ENCODE measurements at places on chromosomes 1 and 21.

DNA sequence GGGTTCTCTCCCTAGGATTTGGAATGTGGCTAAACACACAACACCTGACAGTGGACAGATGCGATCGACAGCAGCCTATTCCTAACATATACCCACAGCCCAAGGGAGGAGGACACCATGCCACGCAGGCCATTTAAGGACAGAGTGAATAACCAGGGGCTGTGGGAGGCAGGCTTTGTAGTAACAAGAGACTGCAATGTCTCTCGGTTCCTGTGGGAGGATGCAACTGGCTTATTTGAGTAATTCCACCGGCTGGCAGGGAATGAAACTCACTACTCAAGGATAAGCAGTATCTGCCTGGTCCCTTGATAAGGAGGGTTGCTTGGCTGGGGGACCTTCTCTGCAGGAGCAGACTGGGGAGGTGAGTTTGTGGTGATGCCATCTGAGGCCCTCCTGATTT lies 109.6 kb downstream of the PCP4 start:
- DNase-seq = no peak

DNA sequence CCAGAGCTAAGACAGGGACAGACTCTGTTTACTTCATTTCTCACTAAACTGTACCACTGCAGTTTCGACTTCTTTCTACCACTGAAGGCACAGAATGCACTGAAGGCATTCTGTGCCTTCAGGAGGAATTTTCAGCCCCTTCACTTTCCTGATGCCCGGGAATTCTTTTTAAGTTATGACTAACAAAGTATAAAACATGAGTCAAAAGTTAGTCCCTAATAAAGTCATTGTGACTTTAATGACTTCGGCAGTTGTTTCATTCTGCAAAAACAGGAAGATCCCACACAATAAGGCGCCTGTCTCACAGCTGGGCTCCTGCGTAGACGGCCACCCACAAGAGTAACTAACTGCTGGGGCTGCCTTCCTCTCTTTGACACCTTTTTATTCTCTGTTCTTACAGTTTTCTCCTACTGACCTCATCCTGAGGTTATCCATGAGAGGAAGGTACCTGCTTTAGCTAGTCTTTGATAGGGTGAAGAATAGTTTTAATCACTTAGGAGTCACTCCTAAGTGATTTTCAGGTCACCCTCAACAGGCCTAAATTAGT lies 183.9 kb upstream of the SGIP1 start:
- no peak for DNase-seq

GRCh38 chr1:51231120-51231519 lies 5.0 kb upstream of the RNF11 start:
- no peak for DNase-seq

DNA sequence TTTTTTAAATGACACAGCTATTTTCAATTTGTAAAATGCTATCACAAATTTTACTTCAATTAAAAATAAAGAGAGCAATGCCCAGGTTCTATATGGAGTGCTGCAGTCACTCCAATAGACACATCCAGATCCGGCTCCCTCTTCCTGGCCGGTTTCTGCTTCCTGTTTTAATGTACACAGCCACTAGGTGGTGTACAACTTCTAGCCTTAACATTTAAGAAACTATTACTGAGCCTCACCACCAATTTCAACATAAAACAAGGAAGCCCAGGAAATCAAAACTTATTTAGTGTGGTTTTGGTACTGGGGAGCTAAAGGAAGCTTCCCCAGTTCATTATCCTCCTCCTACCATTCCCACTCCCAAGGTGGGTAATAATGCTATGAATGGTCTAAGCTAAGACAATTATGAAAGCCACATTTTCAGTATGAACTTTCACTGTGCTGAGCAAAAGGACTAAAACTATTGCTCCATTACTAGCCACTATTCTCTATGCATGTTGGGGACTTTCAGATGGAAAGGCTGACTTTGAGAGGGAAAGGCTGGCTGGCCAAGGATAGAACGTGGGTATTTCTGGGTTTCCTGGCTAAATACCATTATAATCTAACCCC lies 25.5 kb upstream of the MTMR11 start:
- DNase-seq = no peak

- no peak for DNase-seq
Measured at GRCh38 chr1:184866991-184867788, 107.1 kb downstream of the NIBAN1 start.

GRCh38 chr1:80349218-80349617 lies 1342.7 kb upstream of the ADGRL4 start:
- no peak for DNase-seq

DNA sequence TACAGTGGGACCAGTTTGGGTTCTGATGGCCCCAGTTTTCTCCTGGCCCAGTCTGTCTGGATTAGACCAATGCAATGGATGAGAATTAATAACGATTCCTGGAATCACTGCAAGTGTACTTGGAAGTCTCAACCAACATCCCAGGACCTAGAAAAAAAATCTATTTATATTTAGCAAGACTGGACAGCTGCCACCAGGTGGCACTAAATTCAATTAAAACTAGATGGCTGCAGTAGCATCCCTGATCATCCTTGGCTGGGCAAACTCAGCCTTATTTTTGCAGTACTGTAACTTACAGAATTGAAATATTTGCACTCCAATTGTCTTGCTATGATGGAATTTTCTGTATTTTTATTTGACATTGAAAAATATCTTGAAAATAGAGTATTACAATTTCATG lies 165.7 kb downstream of the NCAM2 start:
- no peak for DNase-seq

DNA sequence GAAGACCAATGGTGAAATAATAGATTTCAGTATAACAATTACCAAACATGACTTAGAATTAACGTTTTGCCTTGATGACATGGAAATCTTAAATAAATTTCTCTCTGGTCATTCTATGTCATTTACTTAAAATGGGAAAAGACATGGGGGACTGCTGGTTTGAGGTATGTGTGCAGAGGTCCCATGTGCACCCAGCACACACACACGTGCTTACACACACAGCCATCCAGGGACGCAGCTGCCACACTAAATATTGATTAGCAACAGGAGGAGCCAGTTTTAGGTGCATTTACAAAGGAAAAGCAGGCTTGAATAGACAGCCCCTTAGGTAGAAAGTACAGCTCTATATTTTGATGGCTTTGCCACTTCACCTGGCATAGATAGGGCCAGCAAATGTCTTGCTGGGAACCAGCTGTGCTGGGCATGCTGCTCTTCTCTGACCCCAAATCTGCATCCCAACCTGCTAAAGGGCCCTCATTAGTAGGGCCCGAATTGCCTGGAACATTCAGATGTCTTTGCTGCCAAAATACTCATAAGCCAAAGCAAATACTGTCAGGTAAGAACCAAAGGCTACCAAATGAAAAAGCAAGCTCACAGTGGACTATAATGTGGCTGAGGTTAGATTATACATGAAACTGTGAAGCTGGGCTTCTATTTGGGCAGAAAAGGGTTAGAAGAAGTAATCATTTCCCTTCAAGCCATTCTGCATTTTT lies 399.9 kb downstream of the HHAT start:
- no peak for DNase-seq

GRCh38 chr1:165580931-165581871 lies 37.4 kb downstream of the LRRC52 start:
- no peak for DNase-seq

Measured in psoas muscle (tissue), 8 donors.